Neural crest cell (in vitro differentiated cells): ENCODE measurements at places on chromosomes 11 and 22. TPM values are rescaled to one million over a fixed set of nuclear protein-coding genes. Genes with fewer than 3 reads are reported as not detected.

The DERL3 gene
- 5.7 TPM in 2 replicates for total RNA-seq

DNA sequence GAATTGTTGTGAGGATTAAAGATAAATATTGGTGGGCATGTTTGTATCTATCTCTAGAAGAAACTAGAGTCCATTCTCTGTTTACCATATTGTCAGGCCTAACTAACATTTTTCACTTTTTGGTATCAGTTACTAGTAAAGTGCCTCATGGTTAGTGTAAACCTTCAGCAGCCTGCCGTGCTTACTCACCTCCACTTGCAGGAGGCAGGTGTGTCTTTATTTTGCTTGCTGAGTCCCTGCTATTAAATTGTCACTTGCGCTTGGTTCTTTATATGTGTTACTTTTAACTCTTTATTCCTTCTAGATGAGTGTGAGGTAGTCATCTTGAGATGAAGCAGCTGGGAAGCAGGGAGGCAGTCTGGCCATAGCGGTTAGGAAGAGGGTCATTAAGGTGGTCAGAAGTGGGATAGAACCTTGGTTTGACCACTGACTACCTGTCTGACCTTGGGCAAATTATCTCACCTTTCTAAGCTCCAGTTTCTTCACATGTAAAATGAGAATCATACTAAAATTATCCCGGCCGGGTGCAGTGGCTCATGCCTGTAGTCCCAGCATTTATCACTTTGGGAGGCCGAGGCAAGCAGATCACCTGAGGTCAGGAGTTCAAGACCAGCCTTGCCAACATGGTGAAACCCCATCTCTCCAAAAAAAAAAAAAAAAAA is 21.2 kb downstream of the PPP6R3 start:
- no peak for DNase-seq

The OR5I1 gene
- total RNA-seq = not detected in 2 replicates

The H19 gene
- total RNA-seq = 71.3 and 71.8 TPM in 2 replicates

DNA sequence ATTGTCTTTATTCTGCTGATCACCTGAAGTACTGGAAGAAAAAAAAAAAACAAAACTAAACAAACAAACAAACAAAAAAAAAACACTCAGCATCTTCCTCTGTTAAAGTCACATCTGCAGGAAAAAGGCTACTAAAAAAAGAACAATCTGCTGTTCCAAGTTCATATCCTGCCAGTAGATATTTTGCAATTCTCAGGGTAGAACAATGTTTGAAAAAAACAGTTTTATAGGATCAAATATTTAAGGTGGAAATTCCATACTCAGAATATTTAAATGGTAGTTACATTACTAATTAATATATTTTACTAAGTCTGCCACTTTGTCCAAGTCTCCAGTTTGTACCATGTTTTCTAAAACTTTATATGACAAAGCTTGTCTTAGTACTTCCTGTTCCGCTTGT is 175.2 kb downstream of the SBF2 start:
- no peak for DNase-seq

DNA sequence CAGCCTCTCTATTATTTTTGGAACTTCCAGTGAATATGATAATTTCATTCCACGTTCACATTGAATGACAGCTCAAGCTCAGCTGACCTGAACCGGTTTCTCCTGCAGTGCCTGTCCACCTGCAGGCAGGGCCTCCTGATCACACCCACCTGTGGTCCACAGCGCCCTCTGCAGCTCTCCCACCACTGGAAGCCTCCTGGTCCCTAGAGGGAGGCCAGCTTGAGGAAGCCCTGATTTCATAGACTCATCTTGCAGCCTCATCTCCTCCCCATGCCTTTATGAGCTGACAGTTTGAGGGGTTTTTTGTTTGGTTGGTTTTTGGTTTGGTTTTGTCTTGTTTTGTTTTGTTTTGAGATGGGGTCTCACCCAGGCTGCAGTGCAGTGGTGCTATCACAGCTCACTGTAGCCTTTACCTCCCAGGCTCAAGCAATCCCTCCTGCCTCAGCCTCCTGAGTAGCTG is 29.9 kb upstream of the MALAT1 start:
- DNase-seq = no peak
